ENCODE measurements at places on chromosomes 6 and 20. TPM values are rescaled to one million over a fixed set of nuclear protein-coding genes. Genes with fewer than 3 reads are reported as not detected.
A peak's percentile ranks its signal among the peaks of the same experiment; 100 is the strongest.

DNA sequence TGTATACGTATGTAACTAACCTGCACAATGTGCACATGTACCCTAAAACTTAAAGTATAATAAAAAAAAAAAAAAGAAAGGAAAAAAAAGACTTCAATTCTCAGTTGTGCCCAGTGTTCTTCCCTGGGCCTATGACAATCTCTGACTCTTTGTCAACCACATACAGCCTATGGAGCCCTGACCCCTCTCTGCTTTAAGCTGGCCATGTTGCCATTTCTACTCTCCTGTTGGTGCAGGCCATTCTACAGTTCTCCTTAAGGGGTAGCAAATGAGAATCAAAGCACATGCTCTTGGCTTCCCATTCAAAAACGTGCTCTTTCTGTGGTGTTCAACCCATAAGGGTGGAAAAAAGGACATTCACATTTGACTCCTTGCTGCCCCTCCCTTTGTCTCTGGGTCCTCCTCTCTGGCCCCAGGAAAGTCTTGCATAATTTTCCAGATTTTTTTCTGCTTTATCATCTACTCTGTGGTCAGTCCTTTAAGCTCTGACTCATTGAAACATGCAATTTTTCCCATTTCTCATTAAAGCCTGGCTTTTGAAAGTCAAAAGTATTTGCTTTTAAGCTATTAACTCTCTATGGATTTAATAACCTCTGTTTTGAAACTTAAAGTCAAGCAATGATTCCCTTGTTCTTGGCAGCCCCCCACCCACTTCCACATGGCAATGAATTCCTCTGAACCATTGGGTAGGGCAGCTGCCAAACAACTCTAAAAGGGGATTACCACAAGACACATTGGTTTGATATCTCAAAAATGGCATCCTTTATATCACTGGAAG lies 208.6 kb upstream of the MCHR2 start:
- DNase-seq = no peak

DNA sequence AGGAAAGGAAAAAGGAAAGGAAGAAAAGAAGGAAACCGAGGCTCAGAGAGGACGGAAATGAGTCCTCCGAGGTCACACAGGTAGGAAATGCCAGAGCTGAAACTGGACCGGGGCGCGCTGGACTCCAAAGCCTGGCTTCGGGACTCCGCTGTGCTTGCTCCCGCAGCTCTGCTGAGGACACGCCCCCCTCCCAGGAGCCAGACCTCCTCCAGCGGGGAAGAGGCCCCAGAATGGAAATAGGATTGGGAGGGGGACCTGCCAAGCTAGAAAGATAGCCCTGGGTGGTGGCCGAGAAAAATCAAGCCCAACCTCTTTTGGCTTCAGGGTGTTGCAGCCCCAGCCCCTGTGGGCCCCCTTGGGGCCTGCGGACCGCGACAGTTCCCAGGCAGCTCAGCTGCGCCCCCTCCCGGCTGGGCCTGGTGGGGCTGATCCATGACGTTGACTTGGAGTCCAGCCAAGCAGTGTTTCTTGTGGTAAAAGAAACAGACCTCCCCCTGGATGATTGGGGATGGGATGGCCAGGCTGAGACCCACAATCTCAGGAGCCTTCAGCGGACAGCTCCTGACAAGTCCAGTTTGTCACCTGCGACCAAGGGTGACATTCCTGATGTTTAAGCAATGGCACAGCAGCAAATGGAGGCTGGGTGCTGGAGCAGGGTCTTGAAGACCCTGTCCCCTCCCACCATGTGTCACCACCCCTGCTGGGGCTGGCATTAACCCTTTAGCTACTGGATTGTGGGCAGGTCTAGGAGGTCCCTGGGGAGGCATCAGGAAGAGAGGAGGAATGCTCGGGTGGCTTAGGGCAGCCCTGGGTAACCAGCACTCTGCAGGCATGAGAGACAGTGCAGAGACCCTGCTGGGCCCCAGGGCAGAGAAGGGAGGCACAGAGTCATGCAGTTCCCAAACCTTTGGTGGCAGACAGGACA lies 55.4 kb downstream of the RIPOR3 start:
- DNase-seq = no peak

GRCh38 chr20:62548471-62548870 lies 72.7 kb upstream of the GATA5 start:
- DNase-seq = no peak

DNA sequence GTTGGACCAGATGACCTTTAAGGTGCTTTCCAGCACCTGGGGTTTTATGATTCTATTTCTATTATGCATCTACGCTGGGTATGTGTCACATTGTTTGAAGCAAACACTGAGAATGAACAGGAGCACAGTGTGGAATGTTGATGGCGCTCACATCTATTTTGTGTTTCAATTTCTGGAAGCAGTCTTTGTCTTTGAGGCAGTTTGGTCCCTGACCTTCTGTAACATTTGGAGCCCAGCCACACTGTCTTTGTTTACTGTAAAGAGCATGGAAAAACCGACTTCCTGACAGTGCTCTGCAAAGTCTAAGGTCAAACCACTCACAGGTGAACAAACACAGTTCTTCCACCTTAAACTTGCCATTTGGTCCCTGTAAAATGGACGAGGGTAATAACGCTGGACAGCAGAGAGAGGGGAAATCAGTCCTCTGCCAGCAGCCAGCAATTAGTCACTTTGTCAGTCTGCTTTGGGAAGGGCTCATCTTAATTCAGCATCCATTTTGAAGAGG lies 155.5 kb downstream of the PRL start:
- DNase-seq = no peak

GRCh38 chr6:152167641-152168603 lies 360.4 kb downstream of the ESR1 start:
- no peak for DNase-seq

DNA sequence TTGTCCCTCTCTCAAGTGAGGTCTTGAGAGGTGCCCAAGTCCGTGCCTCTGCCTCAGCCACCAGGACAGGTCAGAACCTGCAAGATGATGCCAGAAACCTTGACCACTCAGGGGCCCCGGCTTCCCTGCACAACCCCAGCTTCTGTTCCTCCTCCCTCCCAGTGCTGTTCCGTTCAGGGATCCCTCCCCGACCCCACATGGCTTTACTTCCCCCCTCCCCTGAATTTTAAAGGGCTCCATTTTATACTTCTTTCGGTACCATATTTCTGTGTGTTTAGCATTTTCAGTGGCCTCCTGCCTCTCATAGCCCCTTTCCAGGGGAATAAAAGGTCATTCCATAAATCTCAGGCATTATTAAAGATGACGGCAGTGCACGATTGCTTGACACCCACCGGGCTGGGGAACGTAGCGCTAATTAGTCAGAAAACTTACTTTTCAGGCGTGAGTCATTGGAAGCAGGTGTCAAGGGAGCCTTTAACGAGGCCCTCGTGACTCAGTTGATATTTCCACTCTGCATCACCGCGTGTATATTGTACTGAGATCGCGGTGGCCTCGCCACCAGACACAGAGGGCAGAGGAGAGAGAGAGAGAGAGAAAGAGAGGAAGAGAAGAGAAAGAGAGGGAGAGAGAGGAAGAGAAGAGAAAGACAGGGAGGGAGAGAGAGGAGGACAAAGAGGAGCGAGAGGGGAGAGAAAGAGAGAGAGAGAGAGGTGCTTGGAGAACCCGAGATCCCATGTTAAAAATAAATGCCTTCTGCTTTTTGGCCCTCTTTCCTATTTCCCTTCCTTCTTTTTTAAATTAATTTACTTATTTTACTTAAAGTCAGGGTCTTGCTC lies 21.3 kb downstream of the KCNG1 start:
- no peak for DNase-seq

DNA sequence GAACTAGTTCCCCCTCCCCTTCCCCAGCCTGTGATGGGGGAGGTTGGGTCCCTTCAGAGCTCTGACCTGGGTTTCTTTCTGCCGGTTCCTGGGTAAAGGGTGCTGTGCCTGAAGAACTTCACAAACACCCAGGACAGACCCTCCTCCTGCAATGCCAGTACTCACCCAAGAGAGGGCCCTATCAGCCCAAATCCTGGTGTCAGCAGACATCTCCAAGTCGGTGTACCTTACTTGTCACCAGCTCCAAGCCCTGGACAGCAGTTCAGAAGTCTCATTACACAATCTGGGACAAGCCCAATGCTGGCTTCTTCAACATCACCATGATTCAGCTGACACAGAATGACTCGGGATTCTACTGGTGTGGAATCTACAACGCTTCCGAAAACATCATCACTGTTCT lies 467 bp downstream of the TREML4 start:
- DNase-seq = no peak

DNA sequence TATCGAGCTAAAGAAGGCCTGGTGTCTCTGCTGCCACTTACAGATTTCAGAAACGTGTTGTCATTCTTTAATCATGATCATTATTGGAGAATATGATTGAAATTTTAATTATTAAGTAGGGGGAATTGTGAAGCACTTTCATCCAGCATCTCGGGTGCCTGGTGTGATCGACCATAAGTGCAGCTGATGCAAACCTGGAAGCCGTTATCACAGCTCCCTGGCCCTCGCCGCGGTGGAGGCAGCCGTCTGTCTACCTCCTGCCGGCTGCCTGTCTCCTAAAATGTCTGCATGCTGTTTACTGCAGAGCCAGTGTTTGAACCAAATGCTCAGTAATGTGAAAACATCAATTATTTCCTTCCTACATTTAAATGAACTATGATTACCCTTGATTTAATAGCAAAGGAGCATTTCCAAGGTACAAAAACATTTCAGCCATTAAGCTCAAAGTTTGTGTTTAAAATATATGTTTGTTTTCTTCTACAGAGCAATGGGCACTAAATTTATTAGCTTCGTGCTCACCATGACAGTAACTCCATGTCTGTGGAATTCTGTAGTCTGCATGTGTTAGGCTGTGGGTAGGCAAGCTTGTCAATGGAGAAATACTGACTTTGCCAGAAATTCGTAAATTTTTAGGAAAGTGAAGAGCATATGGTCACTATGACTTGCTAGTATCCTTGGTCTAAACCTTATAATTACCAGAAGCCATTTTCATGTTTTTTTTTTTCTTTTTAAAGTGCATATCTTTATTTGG lies 184.5 kb upstream of the AGPAT4 start:
- no peak for DNase-seq

DNA sequence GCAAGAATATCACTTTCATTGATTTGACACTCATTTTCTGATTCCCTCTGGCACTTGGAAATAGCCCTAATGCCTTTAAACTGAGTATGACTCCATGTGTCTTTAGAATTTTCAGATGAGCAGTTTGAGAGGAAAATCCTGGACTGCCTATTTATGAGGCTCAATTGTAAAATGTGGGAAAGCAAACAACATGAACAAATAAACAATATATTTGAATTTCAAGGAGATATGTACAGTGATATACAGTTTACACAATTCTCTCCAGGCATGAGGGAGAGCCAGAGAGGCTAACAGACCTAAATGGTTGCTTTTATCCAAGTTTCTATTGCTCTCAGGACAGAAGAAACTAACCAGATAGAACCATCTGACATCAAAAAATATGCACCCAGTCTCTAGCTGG lies 748.2 kb upstream of the NRSN1 start:
- no peak for DNase-seq

GRCh38 chr6:113599444-113599843 lies 257.7 kb upstream of the MARCKS start:
- DNase-seq = no peak

- DNase-seq = no peak
These were observed 21.5 kb downstream of the ACSS1 start for GRCh38 chr20:25036331-25036936.

DNA sequence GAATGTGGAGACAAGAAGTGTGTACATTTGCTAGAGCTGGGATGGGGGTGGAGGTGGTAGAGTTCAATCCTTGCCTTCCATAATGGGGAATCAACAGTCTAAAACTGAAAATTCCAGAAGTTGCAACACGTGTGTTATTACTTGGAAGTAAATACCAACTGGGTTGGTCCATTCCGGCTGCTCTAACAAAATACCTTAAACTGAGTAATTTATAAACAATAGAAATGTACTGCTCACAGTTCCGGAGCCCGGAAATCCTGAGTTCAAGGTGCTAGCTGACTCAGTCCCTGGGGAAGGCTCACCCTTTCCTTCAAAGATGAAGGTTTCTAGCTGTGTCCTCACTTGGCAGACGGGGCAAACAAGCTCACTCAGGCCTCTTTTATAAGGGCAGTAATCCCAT lies 59.0 kb downstream of the RIN2 start:
- no peak for DNase-seq

GRCh38 chr6:119172824-119173223 lies 94.4 kb upstream of the FAM184A start:
- no peak for DNase-seq

- no peak for DNase-seq
These were observed 377.7 kb downstream of the CDH4 start for GRCh38 chr20:61629602-61630390.

DNA sequence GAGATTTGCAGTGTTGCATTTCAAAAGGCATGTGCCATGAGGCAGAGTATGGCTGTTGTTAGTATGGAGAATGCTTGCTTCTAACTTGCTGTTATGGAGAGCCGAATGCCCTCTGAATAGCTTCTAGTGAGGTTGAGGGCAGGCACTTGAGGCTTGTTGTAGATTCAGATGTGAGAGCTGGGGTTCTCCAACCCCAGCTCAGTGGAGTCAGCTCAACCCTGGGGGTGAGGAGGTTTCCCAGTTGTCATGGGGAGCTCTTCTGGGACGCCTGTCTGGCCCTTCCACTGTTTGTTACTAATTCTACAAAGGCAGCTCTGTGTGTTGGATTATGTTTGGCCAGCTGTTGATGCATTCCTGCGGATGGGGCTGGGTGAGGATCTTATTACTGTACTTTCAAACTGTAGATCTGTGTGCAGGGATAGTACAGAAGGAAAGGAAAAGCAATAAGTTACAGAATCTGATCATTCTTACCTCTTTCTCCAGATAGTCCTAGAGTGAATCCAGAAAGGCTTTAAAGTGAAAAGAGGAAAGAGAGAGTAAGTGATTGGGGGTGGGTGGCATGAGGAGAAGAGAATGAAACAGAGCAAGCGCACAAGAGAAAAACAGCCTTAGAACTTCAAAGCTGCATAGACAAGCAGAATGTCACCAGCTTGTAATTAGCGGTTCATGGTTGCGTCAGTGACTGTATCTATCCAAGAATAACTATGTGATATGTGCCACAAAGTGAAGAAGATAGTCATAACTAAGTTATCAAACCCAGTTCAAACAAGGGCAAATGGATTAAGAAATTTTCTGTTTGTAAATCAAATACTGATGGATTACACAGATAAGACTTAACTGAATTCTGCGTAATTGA lies 148.7 kb downstream of the PRL start:
- peak; percentile 66 for DNase-seq

DNA sequence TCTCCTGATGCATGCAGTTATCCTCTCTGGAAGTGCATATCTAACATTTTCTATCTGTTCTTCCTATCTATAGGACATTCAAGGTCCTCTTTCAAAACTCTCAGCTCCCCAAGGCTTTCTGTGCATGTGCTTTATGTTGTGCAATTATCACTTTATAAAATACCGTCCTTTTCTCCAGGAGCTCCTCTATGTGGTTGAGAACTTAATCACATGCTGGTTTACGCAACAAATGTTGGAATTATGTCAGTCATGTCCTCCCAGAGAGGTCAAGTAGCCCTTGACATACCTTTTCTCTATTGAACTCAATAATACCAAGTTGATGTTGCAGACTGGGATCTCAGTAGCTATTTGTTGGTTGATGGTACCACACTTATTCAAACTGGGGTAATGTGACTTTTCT lies 388.4 kb downstream of the BTBD3 start:
- no peak for DNase-seq

GRCh38 chr6:80148220-80148619 lies 41.7 kb downstream of the BCKDHB start:
- DNase-seq = no peak

- no peak for DNase-seq
These were observed 17.2 kb upstream of the DST start for GRCh38 chr6:56659721-56660380.

ACTL10 gene
- 1.2 TPM for total RNA-seq

LY6G5C gene
- 0.90 TPM for total RNA-seq
